ENCODE measurements at places on chromosomes 5 and 9.

DNA sequence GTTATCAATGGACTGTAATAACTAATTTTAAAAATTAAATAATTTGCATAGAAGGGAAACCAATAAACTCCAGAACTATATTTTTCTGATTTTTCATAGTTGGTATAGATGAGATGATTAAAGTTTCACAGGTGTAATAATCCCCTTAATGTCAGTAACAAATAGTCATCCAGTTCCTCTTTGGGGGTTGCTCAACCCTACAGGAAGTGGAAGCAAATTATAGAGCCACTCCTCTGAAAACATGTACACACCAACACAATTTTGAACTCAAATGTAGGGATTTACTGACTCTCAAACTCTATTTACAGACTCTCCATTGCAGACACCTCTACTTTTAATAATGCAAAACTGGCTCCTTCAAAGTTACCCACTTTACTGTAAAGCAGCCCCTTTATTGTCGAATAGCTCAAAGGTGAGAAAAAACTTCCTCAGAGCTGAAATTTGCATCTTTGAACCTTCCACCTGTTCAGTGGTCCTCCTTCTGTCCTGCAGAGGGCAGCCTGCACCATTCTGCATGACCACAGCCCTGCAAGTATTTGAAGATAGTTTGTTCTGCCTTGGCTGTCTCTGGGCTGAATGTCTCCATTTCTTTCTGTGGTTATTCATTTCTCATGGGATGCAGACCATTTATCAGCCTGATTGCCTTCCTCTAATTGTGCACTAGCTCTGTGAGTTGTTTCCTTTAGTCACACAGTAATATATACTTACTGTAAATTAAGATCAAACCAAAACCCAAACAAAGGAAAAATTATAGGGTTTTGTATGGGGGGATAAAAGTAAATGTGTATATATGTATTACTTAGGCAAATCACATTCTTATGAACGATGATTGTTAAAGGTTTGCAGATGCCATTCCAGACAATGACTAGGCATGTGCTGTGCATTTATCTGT lies 383.2 kb upstream of the SGCD start:
- peak; percentile 32 for DNase-seq

DNA sequence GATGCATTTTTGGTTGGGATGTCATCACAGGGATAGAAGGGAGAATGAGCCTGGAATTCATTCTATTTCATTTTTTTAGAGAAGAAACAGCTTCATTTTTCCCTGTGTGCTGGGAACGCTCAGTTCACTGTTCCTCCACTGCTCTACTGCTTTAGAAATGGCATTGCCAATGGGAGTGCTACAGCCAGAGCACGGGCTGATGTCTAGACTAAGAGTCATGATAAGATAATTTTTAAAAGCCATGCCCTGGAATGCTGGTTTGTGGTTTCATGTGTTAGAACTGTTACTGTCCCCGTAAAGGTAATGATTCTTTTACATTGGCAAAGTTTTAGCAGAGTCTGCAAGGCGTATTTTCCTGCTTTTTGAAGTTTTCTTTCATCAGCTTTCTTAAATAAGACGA lies 119.6 kb downstream of the SEMA6A start:
- DNase-seq = no peak

DNA sequence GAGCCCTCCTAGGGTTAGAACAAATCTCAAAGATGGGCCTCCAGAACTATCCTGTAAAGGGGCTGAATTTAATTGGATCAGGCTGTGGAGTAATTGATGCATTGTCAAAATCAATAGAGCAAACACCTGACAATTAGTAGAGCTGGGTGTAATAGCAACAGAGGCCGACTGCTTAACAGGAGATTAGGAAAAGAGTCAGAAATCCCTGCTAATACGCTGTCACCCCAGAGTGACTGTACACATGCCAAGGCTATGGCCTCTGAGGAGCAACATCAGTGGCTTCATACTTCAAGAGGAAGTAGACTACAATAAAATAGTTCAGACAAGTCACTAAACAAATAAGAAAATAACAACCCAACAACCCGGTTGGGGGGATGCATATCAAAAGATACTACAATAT lies 18.7 kb upstream of the GRPEL2 start:
- no peak for DNase-seq

GRCh38 chr5:157459715-157460599 lies at the start of gene NIPAL4:
TSS of gene NIPAL4 (plus strand) at chr5:157460213. CDS start at chr5:157460321, 108 bp downstream.
- DNase-seq = no peak

- no peak for DNase-seq
Measured at GRCh38 chr9:9494336-9494735, 1118.5 kb downstream of the PTPRD start.

GRCh38 chr5:152466085-152466745 lies 61.1 kb upstream of the NMUR2 start:
- DNase-seq = no peak

DNA sequence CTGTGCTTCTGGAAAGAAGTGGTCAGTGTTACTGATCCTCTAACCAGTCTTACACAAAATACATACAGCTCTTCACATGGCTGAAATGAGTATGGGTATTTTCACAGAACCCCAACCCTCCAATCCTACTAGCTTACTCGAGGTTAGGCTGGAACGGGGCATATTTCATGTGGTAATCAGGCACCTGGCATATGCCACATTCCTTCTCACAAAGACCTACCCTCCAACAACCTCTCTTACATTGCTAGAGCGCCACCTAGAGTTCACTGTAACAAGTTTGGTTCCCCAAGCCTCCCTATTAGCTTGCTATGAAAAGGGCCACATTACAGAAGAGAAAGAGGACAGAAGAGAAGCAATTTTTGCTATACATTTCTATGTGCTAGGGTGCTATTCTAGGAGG lies 597.3 kb downstream of the PRELID2 start:
- no peak for DNase-seq

- DNase-seq = no peak
Measured at GRCh38 chr5:74421377-74421776, 219.2 kb downstream of the ENC1 start.

DNA sequence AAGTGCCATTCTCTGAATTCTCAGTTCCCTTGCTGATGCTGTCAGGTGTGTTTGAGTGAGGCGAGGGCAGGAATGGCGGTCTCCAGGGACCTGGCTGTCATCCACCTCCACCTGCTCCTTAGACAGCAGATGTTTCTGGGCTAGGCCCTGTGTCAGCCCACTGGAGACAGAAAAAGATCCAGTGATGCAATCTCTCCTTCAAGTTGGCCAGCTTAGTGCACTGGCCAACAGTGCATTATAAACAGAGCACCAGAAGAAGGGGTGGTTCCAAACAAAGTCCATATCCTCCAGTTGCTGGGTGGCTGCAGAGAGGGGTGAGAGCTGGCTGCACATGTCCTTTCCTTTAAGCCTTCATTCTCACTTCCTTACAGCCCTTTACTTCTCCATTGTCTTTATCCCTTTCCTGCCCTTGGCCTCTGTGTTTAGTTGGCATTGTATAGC lies 26.5 kb downstream of the NANS start:
- no peak for DNase-seq

DNA sequence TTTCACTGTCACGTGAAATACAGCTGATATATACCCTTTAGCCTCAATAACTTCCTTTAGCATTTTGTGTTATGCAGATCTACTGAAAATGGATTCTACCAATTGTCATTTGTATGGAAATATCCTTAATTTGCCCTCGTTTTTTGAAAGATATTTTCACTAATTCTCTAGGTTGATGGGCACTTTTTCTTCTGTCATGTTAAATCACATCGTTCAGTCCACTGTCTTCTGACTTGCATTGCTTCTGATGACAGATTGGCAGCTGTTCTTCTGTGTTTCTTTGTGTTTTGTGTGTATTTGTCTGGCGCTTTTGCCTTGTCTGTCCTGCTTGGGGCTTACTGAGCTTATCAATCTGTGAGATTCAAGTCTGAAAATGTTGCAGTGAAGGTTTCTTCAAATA lies 9.7 kb upstream of the CLPTM1L start:
- no peak for DNase-seq

DNA sequence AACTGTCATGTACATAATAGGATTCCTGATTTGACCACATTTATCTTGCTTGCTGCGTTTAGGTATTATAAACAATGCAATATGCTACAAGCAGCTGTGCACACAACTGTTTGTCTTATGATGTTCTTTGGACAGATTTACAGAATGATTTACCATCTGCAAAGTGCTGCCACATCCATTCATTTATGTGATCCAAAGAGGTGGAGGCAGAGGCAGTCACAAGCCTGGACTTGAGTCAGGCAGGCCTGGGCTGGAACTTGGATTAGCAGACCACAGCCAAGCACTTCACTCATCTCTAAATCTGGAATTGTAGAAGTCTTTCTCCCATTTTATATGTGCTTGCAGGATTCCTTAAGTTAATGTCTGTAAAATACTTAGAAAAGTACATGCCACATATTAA lies 149.0 kb downstream of the INSYN2B start:
- no peak for DNase-seq

DNA sequence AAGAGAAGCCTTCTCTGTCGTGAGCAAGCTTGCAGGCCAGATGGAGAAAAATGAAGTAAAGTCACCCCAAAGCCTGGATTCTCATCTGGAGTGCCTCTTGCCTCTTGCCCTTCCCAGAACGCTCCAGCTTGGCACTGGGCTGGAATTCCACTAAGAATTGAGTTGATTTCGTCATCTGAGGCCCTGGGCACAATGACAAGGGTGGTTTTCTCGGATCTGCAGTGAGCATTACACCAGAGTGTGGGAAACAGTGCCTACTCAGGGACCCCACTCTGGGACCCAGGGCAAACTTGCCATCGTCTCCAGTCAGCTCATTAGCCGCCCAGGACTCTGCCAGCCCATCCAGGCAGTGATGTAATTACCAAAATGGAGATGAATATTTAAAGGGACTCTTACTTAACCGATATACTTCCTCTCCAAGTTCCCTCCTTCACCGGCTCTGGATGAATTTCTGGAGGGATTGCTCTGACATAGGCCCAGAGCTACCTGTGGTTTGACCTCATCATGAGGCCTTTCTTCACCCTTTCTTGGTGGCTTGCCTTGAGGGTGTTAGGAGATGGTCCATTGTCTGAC lies 44.7 kb upstream of the LCP2 start:
- DNase-seq = no peak

DNA sequence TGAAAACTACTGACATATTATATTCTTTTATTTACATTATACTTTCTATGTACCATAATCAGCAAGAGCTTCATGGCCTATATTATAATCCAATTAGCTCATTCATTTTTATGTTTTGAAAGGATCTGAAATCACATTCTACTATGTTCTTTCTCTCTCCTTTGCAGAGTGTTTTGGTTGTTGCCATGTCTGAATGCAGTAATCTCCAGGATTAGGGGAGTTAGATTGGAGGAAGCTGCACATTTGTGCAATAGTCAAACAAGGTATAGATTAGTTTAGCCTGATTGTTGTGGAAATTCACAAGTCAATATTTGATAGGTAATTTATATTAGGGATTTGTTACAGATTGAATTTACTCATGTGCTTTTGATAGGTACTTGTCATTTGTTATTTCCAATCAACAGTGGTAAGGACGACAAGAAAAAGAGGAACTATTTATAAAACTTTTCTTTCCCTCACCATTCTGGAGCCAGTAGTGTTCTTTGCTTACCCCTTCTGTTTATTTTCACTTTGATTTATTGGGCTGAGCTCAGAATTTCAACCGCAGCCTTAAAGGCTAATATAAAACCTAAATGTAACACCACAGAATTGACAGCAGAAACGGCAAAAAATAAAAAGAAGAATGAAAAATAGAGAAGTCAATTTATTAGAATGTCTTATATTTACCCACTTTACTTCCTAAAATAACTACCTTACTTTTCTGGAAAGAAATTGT lies 597.0 kb downstream of the CHSY3 start:
- DNase-seq = no peak

DNA sequence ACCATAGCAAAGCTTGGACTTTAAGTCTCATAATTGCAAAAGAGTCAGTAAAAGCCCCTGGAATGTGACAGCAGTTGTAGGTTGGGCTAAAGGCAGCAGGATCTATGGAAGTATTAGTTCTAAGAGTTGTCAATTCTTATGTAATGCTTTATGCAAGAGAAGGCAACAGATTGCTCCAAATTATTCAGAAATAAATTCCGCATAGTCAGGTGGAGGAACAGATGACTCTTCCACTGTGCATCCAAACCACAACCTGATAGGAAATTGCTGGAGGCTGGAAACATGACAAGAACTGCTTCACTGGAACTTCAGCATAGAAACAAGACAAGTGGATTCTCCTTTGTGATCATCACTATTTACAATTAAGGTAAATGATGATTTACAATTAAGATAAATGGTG lies 101.0 kb downstream of the STARD4 start:
- peak; percentile 6 for DNase-seq

DNA sequence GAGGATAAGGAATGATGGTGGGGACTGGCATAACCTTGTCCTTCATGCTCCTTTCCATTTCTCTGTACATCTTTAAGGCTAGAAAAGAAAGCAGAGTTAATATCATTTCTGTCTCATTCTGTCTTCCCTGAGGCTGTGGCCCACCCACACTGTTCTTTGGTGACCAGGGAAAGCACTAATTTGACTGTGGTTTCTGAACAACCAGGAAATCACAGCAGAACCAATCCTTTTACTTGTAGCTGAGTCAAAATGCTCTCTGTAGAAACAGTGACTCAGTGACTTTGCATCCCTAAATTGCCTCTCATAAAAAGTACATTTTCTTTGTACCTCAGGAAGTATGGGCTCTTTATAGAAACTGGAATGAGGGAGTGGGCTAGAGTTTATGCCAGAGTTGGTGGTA lies 28.1 kb downstream of the IL33 start:
- DNase-seq = no peak

DNA sequence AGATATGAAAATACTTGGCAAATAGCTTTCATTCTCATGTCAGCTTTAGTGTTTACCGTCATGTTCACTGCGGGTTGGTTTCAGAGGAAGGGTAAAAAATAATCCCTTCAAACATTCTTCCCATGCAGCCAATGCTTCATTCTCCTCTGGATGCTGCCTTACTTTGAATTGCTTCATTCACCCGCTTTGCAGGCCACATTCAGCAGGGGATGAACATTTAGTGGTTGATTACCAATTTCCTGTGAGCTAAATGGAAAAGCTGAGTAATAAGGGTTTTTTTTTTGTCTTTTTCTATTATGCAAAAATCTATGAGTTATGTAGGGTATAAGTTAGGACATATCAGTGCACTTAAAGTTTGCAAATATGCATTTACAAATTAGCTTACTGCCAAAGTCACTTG lies 96.3 kb upstream of the MEF2C start:
- peak; percentile 58 for DNase-seq

GRCh38 chr5:149320791-149321330 lies 24.4 kb upstream of the GRPEL2 start:
- peak; percentile 88 for DNase-seq
